ENCODE measurements at places on chromosomes 3 and 15. TPM values are rescaled to one million over a fixed set of nuclear protein-coding genes. Genes with fewer than 3 reads are reported as not detected.

Gene TJP1
- total RNA-seq, result 121 TPM

Gene GOLGA6L10
- 2.5 TPM for total RNA-seq

Gene TRIM42
- total RNA-seq, result not detected

Gene LYZL4
- not detected for total RNA-seq

Gene UBAP1L
- total RNA-seq, result 5.4 TPM

Gene CCR8
- 0.19 TPM for total RNA-seq

Gene SLC2A2
- total RNA-seq, result 12.6 TPM

All from kidney (tissue), 22 donors.